ENCODE measurements at places on chromosomes 11 and 22. TPM values are rescaled to one million over a fixed set of nuclear protein-coding genes. Genes with fewer than 3 reads are reported as not detected.

DNA sequence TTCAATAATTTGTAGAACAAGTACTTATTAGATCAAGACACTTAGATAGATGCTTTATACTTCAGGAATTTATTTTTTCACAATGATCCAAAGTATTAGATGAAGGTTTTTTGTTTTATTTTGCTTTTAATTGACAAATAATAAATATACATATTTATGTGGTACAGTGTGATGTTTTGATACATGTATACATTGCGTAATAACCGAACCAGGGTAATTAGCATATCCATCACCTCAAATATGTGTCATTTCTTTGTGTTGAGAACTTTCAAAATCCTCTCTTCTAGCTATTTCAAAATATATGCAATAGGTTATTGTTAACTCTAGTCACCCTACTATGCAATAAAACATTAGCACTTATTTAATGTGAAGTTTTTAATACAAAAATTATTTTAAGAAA, 21.4 kb downstream of the TRIM5 start:
- DNase-seq = no peak

Gene ROBO3
- total RNA-seq = 23.9 TPM

Gene LRRN4CL
- 9.7 TPM for total RNA-seq

DNA sequence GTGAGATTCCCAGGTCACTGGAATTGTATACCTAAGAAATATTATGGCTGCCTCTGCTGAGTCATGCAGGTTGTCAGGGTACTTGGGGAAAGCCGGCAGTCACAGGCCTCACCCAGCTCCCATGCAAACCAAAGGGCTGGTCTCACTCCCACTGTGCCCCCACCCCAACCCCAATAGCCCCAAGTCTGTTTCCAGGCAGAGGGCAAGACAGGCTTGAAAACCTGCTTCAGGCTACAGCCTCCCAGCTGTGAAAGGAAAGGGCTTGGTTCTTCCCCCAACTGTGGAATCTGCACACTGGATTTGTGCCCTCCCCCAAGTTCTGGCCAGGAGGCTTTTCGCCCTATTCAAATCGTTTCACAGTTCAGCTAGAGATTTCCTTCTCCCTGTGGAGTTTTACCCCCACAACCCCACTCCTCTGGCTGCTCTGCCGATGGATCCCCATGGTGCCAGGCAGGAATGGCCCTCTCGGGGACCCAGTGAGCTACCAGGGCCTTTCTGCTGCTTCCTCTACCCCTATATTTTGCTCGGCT, 37.0 kb upstream of the ABTB2 start:
- no peak for DNase-seq

DNA sequence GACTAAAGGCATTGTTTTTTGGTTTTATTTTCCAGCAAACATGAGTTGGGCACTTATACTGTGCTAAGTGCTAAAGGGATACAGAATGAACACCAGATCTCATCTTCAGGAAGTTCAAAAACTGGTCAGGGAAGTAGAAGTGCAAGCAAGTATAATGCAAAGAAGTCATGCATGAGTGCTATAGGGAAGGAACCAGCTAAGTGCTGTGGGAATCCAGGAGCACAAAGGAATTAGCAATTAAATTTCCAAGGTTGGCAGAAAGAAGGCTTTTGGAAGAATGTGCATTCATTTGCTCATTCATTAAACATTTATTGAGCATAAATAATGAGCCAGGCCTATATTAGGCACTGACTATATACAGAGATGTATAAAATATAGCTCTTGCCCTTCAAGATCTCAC, 143.7 kb upstream of the ARHGAP42 start:
- no peak for DNase-seq

Gene SLC2A11
- total RNA-seq = 16.0 TPM

GRCh38 chr11:71304045-71304444, 51.7 kb upstream of the SHANK2 start:
- DNase-seq = no peak

- DNase-seq = no peak
These were observed 44.7 kb upstream of the MN1 start for GRCh38 chr22:27846248-27846757.

DNA sequence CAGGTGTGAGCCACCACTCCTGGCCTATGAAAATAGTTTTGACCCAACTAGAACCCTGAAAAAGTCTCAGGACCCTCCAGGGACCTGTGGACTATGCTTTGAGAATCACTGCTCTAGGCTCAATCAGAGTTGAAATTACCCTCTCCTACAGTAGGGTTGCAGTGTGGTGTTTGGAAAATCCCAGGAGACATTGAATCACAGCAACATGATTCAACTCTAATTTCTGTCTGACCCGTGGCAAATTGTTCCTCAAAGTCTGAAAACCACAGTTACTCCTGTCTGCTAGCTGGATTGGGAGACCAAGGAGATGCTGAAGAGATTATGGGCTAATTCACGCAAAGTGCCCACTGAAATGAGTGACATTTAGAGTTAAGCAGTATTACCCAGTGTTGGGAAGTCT, 5.4 kb upstream of the MTMR3 start:
- DNase-seq = no peak

GRCh38 chr22:24008022-24008283, 2.7 kb upstream of the GSTT4 start:
- no peak for DNase-seq

Gene HSPB2
- not detected for total RNA-seq

Gene CATSPER1
- not detected for total RNA-seq

GRCh38 chr11:18288911-18289310, 22.8 kb downstream of the SAA1 start:
- no peak for DNase-seq

Gene CLMP
- 48.7 TPM for total RNA-seq

DNA sequence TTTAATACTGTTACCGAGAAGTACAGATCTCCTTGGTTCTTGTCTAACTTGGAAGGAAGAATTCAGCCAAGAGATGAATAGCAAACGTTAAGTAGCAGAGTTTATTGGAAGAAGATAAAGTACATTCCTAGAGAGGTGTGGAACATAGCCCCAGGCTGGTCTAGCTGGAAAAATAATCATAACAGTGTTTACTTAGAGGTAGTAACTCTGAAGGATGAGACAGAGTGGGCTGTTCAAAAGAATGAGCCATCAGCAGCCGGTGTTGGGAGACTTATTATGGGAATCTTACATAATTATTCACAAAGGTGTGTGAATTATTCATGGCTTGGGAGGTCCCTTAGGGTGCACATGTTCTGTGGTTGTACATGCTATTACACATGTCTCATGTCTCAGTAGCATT, 276.5 kb downstream of the LUZP2 start:
- DNase-seq = no peak

Gene TTC12
- 6.3 TPM for total RNA-seq

DNA sequence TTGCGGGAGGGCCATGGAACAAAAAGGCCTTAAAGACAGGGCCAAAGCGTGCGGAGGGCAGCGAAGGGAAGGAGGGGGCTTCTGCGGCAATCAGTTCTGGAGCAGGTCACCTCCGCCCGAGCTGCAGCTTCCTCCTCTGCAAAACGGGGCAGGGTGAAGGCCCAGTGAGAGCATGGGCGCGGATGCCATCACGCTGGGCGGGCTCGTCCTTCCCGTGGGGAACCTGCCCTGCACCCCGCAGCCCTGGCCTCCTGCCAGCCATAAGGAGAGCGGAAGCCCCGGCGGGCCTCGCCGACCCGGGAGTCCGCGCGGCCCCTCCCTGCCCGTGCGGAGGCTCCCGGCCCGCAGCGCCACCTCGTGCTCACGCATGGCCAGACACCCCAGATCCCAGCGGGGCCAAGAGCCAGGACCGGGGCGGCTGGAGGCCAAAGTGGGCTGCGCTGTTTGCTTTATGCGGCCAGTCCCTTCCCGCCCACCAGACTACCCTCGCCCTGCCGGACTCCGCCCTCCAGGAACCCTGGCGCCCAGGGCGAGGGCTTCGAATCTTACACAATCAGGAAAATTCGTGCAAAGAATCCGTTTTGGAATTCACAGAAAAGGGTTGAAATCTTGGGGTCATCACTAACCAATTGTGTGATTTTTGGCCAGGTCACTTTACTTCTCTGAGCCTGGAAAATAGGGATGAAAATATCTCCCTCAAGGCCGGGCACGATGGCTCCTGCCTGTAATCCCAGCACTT, 16.1 kb downstream of the TSKU start:
- peak; percentile 68 for DNase-seq

Gene C11orf21
- total RNA-seq = 1.3 TPM

GRCh38 chr11:64923151-64923661, 1.3 kb upstream of the PPP2R5B start:
- no peak for DNase-seq

- no peak for DNase-seq
These were observed 119.8 kb downstream of the ST3GAL4 start for GRCh38 chr11:126475014-126475991.

GRCh38 chr22:28962042-28962554, 78.7 kb downstream of the ZNRF3 start:
- DNase-seq = no peak

Gene SMC1B
- not detected for total RNA-seq

DNA sequence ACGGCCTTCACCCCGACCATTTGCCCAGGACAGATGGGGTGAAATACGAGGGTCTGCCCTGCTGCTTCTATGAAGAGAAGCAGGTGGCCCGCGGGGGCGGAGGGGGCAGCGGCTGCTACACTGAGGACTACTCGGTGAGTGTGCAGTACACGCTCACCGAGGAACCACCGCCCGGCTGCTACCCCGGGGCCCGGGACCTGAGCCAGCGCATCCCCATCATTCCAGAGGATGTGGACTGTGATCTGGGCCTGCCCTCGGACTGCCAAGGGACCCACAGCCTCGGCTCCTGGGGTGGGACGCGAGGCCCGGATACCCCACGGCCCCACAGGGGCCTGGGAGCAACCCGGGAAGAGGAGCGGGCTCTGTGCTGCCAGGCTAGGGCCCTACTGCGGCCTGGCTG, 11.2 kb downstream of the C22orf31 start:
- DNase-seq = no peak

GRCh38 chr22:37273846-37274225, 8.5 kb upstream of the CYTH4 start:
- no peak for DNase-seq

DNA sequence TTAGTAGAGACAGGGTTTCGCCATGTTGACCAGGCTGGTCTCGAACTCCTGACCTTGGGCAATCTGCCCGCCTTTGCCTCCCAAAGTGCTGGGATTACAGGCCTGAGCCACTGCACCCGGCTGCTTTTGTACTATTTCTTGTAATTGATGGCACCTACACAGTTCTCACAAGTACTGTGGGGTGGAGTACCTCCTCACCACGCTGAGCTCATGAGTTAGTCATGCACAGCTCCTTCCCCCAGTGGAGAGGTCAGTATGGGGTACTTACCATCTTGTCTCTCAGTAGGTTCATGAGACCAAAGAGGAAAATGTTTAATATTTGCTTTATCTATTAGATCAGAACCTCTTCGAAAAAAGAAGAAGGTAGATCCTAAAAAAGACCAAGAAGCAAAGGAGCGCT, 2.1 kb downstream of the MRPL40 start:
- DNase-seq = no peak

Data from Peyer's patch (tissue), 4 donors.